ENCODE measurements at places on chromosomes 1 and 21.

DNA sequence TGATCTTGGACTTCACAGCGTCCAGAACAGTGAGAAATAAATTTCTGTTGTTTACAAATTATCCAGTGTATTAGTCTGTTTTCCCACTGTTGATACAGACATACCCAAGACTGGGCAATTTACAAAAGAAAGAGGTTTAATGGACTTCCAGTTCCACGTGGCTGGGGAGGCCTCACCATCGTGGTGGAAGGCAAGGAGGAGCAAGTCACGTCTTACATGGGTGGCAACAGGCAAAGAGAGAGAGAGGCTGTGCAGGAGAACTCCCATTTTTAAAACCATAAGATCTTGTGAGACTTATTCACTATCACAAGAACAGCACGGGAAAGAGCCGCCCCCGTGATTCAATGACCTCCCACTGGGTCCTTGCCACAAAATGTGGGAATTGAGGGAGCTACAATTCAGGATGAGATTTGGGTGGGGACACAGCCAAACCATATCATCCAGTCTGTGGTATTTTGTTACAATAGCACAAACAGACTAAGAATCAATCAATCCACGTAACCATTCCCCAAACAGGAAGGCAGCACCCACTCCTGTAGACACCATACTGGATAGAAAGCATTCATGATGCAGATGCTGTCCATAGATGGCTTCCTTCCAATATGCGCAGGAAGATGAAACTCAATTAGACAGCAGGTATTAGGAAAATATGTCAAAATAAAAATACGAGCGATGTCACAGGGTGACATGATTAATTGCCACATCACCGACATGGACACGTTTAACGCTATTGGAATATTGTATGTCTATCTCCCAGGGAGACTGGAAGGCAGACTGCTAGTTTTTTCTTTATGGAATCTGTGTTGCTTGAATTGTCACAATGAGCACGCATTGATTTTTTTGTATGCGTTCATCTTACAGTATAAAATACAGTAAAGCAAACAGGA lies 22.8 kb downstream of the ECE1 start:
- no peak for DNase-seq

- no peak for DNase-seq
Measured at GRCh38 chr1:213619026-213619425, 368.7 kb upstream of the PROX1 start.

DNA sequence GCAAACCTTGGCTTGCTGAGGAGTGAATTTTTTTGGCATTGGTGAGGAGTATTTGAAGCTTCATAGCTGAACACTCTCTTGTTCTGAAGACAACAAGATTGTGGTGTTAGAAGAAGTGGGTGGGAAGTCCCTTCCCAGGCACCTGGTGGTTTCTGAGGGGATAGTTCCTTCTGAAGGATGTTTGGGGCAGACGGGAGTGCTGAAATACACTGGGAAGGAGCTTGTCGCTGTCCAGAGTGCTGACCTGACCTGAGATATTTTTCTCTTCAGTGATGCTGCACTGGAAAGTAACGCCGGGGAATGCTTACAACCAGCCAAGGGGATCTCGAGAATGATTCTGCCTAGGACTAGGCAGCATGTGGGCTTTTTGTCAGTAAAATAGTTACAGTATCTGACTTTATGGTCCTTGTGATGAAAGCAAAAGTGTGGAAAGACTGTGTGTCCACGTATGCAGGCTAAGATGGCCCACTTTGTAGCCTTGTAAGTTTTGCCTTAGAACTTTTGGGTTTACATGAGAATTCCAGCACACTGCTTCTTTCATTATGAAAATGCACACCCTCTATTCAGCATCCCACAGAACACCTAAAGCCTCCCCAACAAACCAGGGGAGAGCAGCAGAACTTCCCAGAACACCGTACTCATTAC lies 33.1 kb upstream of the NFASC start:
- no peak for DNase-seq

DNA sequence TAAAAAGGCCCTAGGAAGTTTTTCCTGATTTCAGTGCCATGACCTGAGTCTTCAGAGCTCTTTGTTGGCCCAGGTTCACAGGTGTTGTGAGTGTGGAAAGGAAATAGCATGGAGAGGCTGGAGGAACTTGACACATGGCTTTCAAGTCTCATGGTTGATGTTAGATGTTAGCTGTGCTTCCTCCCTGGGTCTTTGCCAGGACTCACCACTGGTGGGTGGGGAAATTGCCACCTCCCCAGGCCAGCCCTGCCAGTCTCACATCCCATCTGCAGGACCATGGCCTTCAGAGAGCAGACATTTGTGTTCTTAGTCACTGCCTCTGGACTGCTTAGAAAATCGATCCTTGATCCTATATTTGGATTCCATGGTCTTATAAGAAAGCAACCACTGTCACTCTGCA lies 383.2 kb downstream of the DISC1 start:
- DNase-seq, result no peak

DNA sequence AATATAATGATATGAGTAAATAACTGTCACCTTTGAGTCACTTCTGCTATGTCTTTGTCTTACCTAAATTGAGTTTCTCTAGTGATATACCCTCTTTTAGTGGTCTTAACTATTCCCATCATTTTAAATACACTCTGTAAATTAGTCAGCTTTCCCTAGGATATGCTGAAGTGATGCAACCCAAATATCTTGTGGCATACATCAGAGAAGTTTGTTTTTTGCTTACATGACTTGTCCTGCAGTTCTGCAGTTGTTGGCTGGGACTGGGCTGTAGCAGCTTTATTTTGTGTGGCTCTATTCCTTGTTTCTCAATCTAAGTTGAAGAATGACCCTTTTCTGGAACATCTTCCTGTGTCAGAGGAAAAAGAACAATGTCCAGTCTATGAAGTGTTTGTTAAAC lies 76.4 kb downstream of the TTC3 start:
- DNase-seq, result no peak
